Stimulated activated CD4-positive, alpha-beta T cell treated with anti-CD3 and anti-CD28 coated beads, Interleukin-12 subunit alpha, Interleukin-12 subunit beta, amount 100 ng/mL, for 24 hours (primary cell): ENCODE measurements at places on chromosomes 3 and 15.

GRCh38 chr15:33852094-33852493 lies 116.2 kb upstream of the CHRM5 start:
- no peak for DNase-seq

DNA sequence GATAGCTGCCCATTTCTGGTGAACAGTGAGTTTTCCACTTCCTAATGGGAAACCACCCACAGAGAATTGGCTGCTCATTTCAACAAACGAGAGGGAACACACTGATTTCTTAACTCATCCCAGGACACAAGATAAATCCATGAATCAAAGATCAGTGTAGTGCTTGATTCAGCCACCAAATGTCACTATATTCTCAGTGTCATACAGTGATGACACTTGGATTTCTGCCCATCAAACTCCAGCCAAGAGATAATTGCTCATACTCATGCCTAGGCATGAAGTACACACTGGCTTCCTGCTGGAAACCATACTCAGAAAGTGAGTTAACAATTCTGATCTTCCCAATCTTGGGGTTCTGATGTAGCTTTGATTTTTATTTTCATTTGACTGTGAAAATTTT lies 35.4 kb upstream of the GRM7 start:
- no peak for DNase-seq

DNA sequence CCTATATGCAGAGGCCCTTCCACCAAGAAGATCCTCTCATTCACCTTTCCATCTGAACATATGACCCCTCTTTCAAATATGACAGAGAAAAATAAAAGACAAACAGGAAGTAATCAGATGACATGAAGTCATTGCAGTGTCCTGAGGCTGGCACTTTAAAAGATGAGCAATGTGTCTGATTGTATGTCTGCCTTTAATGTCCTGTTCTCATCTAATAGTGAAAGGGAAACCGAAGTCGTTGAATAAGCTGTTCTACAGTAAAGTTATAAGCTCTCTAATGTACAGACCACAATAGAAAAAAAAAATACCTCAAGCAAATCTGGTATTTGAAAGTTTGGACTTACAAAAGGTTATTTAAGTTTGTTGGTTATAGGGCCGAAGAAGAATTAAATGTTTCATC lies 243.0 kb downstream of the CLSTN2 start:
- no peak for DNase-seq

GRCh38 chr15:36832774-36833463 lies 253.5 kb downstream of the CDIN1 start:
- DNase-seq, result no peak

DNA sequence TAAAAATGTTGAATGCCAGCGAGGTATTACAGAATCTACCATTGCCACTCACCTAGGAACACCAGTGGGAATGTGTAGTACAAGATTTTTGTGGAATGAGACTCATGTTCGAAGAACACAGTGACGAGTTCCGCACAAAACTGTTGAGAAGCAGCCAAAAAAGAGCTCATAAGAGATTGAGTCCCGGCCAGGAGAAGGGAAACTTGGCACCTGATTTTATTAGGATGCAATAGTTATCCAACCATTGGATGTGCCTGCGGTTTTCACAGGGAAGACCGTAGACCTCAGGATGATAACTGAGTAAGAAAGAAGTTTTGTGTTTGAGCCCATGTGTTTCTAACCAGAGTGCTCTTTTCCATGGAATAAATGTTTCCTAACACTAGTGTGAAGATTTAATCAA lies 88.9 kb downstream of the PTPRG start:
- no peak for DNase-seq

DNA sequence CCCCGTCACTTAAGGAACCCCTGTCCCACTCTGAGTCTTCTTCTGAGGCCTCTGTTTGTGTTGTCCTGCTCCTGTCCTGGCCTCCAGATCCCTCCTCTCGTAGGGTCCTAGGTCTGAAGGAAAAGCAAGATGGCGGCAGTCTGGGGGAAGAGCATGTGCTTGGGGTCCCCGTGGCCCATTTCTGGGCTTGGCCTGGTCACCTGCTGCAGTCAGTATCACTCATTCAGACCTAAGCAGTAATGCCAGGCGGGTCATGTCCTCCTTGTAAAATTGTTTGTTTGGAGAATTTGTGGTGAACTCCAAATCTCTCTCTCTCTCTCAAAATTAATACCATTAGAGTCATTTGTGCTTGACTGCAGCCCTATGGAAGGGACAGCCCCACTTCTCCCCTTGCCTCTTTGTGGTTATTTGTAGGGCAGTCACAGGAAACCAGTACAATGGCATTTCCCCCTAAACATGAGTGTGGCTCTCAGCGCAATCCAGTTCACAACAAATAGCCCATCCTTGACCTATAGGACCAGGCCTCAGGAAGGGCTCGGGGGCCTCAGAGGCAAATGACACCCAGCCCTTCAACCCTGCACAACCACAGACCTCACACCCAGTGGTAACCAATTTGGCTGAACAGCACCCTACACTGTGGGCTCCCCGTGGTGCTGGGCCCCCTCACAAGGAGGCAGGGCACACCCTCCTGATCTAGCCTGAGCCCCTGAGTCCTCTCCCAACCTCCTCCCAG lies 173.5 kb downstream of the OR4M2 start:
- DNase-seq, result no peak

GRCh38 chr3:169758359-169758994 lies 6.4 kb downstream of the TERC start:
- no peak for DNase-seq

GRCh38 chr3:193775421-193776077 lies 182.5 kb downstream of the OPA1 start:
- DNase-seq, result no peak

DNA sequence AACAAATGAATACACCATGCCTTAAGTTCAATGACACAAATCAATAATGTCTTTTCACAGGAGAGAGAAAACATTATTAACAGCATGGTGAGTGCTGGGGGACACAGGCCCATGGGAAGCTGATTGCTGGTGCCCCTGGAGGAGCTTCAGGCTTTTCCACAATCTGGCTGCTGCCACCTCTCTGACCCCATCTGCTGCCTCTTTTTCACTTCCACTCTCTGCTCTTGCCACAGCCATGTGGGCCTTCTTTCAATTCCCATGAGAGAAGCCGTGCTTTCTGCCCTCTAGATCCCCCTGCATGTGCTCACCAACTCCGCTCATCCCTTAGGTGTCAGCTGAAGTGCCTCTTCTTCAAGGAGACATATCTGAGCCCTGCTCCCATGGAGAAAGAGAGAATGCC lies 21.0 kb upstream of the CTXND1 start:
- no peak for DNase-seq

- DNase-seq, result no peak
Observed at GRCh38 chr15:83776986-83777385, 123.1 kb downstream of the ADAMTSL3 start.
